ENCODE measurements at places on chromosomes 6 and 20.

GRCh38 chr6:1316489-1316971 lies 4.6 kb downstream of the FOXQ1 start:
- peak overlapping the region; percentile 57 for H3K4me3 ChIP-seq
- H3K27ac ChIP-seq, result no peak overlapping the region
- H3K36me3 ChIP-seq, result no peaks in the 10 kb centered on the region
- no peaks in the 10 kb centered on the region for H3K4me1 ChIP-seq

- H3K36me3 ChIP-seq, result no peaks in the 10 kb centered on the region
- no peak for DNase-seq
- H3K27ac ChIP-seq, result no peak overlapping the region
Observed at GRCh38 chr6:66731310-66731709, 1024.3 kb upstream of the EYS start.

- H3K36me3 ChIP-seq, result no peaks in the 10 kb centered on the region
- no peak overlapping the region for H3K27ac ChIP-seq
- H3K4me3 ChIP-seq, result no peak overlapping the region
- H3K4me1 ChIP-seq, result no peaks in the 10 kb centered on the region
- no peaks in the 10 kb centered on the region for H3K27me3 ChIP-seq
Observed at GRCh38 chr6:45677381-45678284, 299.9 kb upstream of the SUPT3H start.

GRCh38 chr6:45808917-45809316 lies 206.7 kb downstream of the CLIC5 start:
- peaks cover 1% of the 10 kb centered on the region for H3K4me1 ChIP-seq
- H3K36me3 ChIP-seq, result no peaks in the 10 kb centered on the region
- H3K4me3 ChIP-seq, result no peak overlapping the region
- H3K27me3 ChIP-seq, result no peaks in the 10 kb centered on the region
- DNase-seq, result no peak

- no peaks in the 10 kb centered on the region for H3K27me3 ChIP-seq
- no peak for DNase-seq
- H3K36me3 ChIP-seq, result no peaks in the 10 kb centered on the region
- H3K27ac ChIP-seq, result no peak overlapping the region
- no peak overlapping the region for H3K4me3 ChIP-seq
- no peaks in the 10 kb centered on the region for H3K4me1 ChIP-seq
Observed at GRCh38 chr20:43022568-43022967, 167.1 kb downstream of the PTPRT start.

GRCh38 chr6:85113934-85114580 lies 335.8 kb upstream of the NT5E start:
- no peaks in the 10 kb centered on the region for H3K27me3 ChIP-seq
- no peak overlapping the region for H3K27ac ChIP-seq
- no peaks in the 10 kb centered on the region for H3K4me1 ChIP-seq
- H3K4me3 ChIP-seq, result peak overlapping the region; percentile 42
- DNase-seq, result no peak

GRCh38 chr20:50580016-50580747 lies 70.0 kb downstream of the PTPN1 start:
- no peaks in the 10 kb centered on the region for H3K27me3 ChIP-seq
- H3K36me3 ChIP-seq, result peaks cover 5% of the 10 kb centered on the region
- no peak overlapping the region for H3K27ac ChIP-seq
- no peak overlapping the region for H3K4me3 ChIP-seq

DNA sequence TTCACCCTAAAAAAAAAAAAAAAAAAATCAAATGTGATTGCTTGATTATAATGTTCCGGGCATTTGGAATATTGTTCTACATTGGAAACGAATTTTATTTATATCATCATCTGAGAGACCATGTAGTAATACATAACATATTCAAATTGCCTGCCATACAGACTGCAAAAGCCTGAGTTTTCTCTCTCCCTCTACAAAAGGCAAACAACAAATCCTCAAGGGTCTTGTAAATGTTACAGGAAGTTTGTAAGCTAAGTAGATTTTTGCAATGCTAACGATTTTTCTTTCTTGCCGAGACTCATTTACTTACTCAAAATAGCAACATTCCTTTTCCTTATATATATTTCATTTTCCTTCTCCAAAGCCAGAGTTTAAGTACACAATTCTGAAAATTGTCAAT lies 49.0 kb upstream of the HTR1E start:
- H3K36me3 ChIP-seq, result no peaks in the 10 kb centered on the region
- H3K27me3 ChIP-seq, result no peaks in the 10 kb centered on the region

- H3K4me1 ChIP-seq, result peaks cover 2% of the 10 kb centered on the region
- DNase-seq, result no peak
- no peak overlapping the region for H3K4me3 ChIP-seq
- H3K36me3 ChIP-seq, result no peaks in the 10 kb centered on the region
- H3K27me3 ChIP-seq, result no peaks in the 10 kb centered on the region
Observed at GRCh38 chr6:20948556-20948955, 414.3 kb downstream of the CDKAL1 start.

- no peak for DNase-seq
- H3K27me3 ChIP-seq, result no peaks in the 10 kb centered on the region
- no peaks in the 10 kb centered on the region for H3K4me1 ChIP-seq
Observed at GRCh38 chr20:8315639-8316573, 183.8 kb downstream of the PLCB1 start.

DNA sequence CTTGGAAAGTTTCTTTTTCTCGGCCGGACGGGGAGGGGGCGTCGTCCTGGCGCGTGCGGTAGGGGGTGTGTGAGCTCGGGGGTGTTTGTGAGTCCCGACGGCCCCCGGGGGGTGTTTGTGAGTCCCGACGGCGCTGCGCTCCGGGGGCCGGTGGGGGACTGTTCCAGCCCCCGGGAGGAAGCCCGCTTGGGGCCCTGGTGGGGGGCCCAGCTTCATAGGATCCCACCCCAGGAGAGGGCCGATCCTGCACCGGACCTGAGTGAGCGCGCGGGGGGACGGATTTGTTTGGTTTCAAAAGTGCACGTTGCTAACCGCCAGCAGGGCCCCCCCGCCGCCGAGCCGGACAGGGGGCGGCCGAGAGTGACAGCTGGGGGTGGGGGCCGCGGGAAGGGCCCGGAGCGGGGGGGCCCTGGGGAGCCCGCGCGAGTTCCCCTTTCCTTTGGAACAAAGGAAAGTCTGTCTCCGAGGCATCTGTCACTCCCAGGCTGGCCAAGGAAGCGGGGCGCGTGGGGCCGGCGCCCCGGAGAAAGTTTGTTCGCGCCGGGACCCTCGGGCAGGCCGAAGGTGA lies 485 bp downstream of the TGIF2 start:
- no peaks in the 10 kb centered on the region for H3K36me3 ChIP-seq
- DNase-seq, result peak; percentile 65
- H3K4me1 ChIP-seq, result no peaks in the 10 kb centered on the region
- peak overlapping the region; percentile 39 for H3K27ac ChIP-seq
- no peaks in the 10 kb centered on the region for H3K27me3 ChIP-seq
- peak overlapping the region; percentile 48 for H3K4me3 ChIP-seq

DNA sequence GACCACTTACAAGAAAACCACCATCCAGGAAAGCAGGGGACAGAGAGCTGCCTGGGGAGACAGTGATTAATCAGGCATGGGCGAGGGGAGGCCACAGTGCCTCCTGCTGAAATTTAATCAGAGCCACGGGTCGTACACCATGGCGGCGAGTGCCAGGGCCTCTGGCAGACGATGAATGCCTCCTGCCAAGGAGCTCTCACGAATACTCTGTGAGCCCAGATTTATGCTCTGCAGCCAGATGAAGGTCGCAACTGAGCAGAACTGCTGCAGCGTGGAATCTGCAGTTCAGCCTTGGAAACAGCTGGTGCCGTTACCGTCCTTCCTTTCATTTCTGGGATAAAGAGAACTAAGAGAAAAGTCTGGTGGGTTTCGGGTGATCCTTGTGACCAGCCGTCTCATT lies 85.6 kb downstream of the BFSP1 start:
- H3K4me1 ChIP-seq, result no peaks in the 10 kb centered on the region
- no peak overlapping the region for H3K4me3 ChIP-seq
- H3K36me3 ChIP-seq, result no peaks in the 10 kb centered on the region
- no peak for DNase-seq
- no peak overlapping the region for H3K27ac ChIP-seq

- no peaks in the 10 kb centered on the region for H3K27me3 ChIP-seq
- H3K27ac ChIP-seq, result no peak overlapping the region
- H3K36me3 ChIP-seq, result no peaks in the 10 kb centered on the region
- DNase-seq, result no peak
Observed at GRCh38 chr6:142934106-142934505, 10.9 kb downstream of the HIVEP2 start.

GRCh38 chr6:156167016-156167624 lies 610.1 kb upstream of the ARID1B start:
- H3K4me3 ChIP-seq, result peak overlapping the region; percentile 42
- H3K27ac ChIP-seq, result no peak overlapping the region
- no peaks in the 10 kb centered on the region for H3K27me3 ChIP-seq
- no peaks in the 10 kb centered on the region for H3K4me1 ChIP-seq

- no peak overlapping the region for H3K27ac ChIP-seq
- no peaks in the 10 kb centered on the region for H3K27me3 ChIP-seq
- peaks cover 7% of the 10 kb centered on the region for H3K36me3 ChIP-seq
- H3K4me1 ChIP-seq, result no peaks in the 10 kb centered on the region
- no peak for DNase-seq
- H3K4me3 ChIP-seq, result no peak overlapping the region
Observed at GRCh38 chr20:47223896-47224295, 132.6 kb downstream of the ZMYND8 start.

- no peak overlapping the region for H3K4me3 ChIP-seq
- H3K4me1 ChIP-seq, result no peaks in the 10 kb centered on the region
- no peaks in the 10 kb centered on the region for H3K36me3 ChIP-seq
Observed at GRCh38 chr6:5125152-5126006, 40.2 kb downstream of the PPP1R3G start.

- H3K4me1 ChIP-seq, result peaks cover 2% of the 10 kb centered on the region
- no peaks in the 10 kb centered on the region for H3K36me3 ChIP-seq
- no peaks in the 10 kb centered on the region for H3K27me3 ChIP-seq
- no peak for DNase-seq
Observed at GRCh38 chr6:157224178-157224950, 99.0 kb downstream of the TMEM242 start.

DNA sequence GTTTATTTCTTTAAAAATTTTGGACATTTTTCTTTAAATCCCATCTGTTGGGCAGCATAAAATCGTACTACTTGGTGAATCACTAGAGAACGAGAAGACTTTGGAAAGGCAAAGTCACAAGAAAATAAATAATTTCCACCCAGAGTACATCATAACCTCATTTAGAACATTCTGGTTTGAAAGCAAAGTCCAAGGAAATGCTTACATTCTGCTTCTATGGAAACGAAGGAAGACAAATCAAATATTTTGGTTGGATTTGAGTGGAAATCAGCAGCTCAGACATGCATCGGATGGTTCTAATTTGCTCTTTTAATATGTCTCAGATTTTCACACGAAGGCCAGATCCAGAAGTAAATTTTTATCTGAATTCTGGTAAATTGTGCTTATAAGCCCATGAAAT lies 60.7 kb upstream of the LTV1 start:
- DNase-seq, result no peak
- H3K27ac ChIP-seq, result peak overlapping the region; percentile 43
- H3K27me3 ChIP-seq, result no peaks in the 10 kb centered on the region
- peaks cover 6% of the 10 kb centered on the region for H3K36me3 ChIP-seq

DNA sequence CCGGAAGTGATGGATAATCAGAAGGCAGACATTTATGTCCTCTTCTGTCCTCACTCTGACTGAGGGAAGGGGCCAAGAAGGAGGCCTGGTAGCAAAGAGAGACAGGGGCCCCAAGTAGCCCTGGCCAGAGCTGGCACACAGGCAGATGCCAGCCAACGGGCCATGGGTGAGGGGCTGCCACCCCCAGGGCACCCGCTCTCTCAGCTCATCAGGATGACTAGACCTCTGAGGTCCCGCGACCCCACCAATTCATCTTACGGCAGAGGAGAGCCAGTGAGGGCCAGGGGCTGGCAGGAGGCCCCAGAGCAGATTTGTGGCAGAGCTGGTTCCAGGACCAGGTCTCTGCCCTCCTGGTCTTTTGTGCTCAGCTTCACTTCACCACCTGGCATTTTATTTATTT lies 43.1 kb upstream of the MDFI start:
- no peak overlapping the region for H3K4me3 ChIP-seq
- H3K27me3 ChIP-seq, result no peaks in the 10 kb centered on the region
- DNase-seq, result no peak
- no peak overlapping the region for H3K27ac ChIP-seq
- no peaks in the 10 kb centered on the region for H3K4me1 ChIP-seq

DNA sequence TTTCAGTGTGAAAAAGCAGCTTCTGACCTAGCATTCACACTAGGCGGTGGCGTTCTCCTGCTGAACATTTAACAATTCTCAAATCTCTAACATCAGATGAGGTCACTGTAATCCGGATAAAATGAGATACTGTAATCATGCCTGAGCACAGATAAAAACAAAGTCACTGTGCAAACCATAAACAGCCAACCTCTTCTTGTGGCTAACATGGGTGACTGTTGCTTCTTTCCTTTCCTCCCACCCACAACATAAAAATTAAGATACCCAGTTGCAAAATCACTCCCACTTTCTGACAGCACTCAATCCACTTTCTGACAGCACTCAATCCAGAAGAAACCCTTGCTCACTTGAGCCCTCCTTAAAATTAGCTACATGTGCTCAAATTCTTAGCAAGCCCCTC lies 11.5 kb upstream of the ALDH8A1 start:
- peaks cover 3% of the 10 kb centered on the region for H3K36me3 ChIP-seq
- H3K27me3 ChIP-seq, result no peaks in the 10 kb centered on the region
- no peak overlapping the region for H3K27ac ChIP-seq

- no peak overlapping the region for H3K27ac ChIP-seq
- no peaks in the 10 kb centered on the region for H3K4me1 ChIP-seq
- H3K27me3 ChIP-seq, result no peaks in the 10 kb centered on the region
- no peak for DNase-seq
- no peak overlapping the region for H3K4me3 ChIP-seq
Observed at GRCh38 chr20:7106910-7107309, 339.4 kb downstream of the BMP2 start.

- no peak for DNase-seq
- H3K27me3 ChIP-seq, result no peaks in the 10 kb centered on the region
- H3K4me3 ChIP-seq, result no peak overlapping the region
- H3K36me3 ChIP-seq, result no peaks in the 10 kb centered on the region
- H3K27ac ChIP-seq, result no peak overlapping the region
Observed at GRCh38 chr6:64590965-64591675, 955.5 kb downstream of the PHF3 start.

DNA sequence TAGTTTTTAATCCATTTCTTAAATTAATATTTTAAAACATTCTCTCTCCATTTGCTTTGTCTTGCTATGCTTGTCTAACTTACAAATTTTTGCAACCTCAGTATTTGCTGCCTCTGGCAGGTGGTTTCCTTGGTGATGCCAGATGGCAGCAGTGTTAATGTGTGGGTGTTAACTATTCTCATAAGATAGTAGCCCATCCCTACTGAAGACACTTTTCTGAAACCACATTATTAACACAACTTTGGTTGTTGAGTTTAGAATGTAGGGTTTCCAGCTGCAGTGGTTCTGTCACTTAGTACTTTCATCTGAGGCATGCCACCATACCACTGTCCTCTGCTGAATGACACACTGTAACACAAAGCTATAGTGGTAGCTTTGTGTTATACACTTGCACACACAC lies 75.1 kb downstream of the MYO6 start:
- no peak overlapping the region for H3K4me3 ChIP-seq
- no peaks in the 10 kb centered on the region for H3K36me3 ChIP-seq
- no peak overlapping the region for H3K27ac ChIP-seq
- no peaks in the 10 kb centered on the region for H3K27me3 ChIP-seq
- no peak for DNase-seq

All from aorta (tissue), 5 donors.